ENCODE measurements at places on chromosomes 2 and 18.

- no peak for DNase-seq
These were observed 778.5 kb downstream of the BCL11A start for GRCh38 chr2:59774821-59775433.

DNA sequence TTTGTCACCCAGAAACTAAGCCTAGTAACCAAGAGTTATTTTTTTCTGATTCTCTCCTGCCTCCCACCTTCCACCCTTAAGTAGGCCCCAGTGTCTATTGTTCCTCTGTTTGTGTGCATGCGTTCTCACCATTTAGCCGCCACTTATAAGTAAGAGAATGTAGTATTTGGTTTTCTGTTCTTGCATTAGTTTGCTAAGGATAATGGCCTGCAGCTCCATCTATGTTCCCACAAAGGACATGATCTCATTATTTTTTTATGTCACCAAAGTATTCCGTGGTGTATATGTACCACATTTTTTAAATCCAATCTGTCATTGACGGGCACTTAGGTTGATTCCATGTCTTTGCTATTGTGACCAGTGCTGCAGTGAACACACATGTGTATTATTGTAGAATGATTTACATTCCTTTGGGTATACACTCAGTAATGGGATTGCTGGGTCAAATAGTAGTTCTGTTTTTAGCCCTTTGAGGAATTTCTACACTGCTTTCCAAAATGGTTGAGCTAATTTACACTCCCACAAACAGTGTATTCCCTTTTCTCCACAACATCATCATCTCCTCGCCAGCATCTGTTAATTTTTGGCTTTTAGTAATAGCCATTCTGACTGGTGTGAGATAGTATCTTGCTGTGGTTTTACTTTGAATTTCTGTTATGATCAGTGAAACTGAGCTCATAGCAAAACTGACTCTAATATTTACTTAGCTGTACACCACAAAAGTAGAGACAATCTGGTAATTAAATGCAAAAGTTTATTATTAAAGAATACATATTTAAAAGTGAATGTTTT is 660.1 kb upstream of the SLC8A1 start:
- no peak for DNase-seq

DNA sequence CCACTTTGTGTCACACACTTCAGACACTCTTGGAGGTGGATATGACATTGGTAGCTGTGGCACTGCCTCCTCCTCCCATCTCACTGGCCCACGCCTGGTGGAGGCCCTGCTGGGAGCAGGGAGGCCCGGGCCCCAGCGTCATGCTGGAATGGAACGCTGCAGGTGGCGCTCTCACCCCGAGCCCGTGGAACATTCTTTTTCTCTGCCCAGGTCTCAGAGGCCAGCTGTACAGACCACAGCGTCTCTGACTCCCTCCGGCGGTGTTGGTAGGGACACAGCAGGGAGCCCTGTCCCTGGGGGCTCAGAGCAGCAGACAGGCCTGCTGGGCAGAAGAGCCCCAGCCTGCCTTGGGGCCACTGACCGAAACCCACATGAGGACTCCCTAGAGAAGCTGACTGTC is 218.1 kb downstream of the TWIST2 start:
- DNase-seq: no peak

GRCh38 chr18:71036783-71037182 is 747.9 kb downstream of the SOCS6 start:
- no peak for DNase-seq

DNA sequence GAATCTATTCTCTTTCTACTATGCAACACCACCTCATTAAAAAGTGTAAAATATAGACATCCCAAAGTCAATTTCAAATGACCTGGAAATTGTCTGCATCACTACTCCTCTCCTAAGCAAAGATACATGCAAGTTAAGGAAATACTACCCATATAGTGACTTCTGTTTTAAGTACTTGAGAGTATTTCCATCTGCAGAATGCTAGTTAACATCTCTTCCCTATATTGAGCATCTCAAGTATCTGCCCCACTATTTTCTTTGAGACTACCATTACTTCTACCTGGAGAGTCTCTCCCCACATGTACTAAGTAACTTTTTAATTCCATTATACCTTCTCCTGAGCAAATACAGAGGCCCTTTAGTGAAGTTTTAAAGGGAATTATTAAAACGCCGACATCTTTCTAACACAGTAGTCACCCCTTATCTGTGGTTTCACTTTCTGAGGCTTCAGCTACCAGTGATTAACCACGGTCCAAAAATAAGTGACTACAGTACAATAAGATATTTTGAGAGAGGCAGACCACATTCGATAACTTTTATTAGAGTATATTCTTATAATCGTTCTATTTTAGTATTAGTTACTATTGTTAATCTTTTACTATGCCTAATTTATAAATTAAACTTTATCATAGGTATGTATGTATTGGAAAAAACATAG is 21.8 kb downstream of the CWC22 start:
- DNase-seq: no peak

DNA sequence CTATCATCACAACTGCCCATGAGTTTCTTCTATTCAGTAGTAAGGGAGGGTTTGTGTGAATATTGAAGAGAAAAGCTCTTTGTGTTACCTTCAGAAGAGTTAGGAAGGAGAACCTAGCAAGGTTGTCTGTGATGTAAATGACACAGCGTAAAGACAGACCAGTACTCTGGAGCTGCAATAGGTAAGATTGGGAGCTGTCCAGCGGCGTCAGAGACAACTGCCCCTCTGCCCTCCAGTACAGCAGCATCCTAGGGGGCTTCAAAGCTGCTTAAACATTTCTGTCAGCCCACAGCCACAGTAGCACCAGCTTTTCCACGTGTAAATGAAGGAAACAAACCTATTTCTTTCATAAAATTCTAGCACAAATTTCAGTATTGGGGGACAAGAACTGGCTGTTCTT is 34.5 kb downstream of the NYAP2 start:
- no peak for DNase-seq

DNA sequence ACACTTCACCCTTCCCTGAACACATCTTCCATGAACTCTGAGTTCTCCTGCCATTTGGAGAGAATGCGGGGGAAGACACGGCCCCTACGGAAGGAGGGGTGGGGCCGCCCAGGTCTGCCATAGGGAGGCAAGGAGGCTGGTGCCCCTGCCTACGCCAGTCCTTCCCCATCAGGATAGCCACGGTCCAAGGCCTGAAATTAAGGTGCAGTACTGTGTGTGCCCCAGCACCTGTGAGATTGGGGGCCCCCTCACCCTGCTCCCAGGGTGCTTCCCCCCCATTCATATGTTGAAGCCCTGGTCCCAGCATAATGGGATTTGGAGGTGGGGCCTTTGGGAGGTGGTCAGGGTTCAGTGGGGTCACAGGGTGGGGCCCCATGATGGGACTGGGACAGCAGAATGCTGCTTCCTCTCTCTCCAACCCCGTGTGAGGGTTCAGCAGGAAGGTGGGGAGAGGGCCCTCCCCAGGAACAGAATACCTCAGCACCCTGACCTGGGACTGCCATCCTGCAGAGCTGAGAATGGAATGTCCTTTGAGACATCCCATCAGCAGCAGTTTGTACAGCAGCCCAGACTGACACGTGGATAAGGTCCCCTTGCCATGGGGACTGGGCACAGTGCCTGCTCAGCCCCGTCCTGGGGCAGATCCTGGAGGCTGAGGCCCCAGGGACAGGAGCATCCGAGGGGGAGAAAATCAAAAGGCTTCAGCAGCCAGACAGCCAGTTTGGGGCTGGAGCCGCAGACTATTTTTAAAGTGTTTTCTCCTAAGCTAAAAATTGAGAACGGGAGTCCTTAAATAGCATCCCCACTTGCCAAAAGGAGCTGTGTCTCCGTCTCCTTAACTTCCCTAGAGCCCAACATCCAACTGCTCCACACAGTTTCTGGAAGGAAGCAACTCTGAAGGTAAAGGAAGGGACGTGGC is 105.1 kb downstream of the NDUFA10 start:
- no peak for DNase-seq

GRCh38 chr2:9751831-9752230 is 91.4 kb upstream of the TAF1B start:
- no peak for DNase-seq

- DNase-seq: no peak
These were observed 11.8 kb upstream of the KCMF1 start for GRCh38 chr2:84959095-84959565.

- DNase-seq: no peak
These were observed 17.1 kb upstream of the TMEM237 start for GRCh38 chr2:201660293-201660895.

DNA sequence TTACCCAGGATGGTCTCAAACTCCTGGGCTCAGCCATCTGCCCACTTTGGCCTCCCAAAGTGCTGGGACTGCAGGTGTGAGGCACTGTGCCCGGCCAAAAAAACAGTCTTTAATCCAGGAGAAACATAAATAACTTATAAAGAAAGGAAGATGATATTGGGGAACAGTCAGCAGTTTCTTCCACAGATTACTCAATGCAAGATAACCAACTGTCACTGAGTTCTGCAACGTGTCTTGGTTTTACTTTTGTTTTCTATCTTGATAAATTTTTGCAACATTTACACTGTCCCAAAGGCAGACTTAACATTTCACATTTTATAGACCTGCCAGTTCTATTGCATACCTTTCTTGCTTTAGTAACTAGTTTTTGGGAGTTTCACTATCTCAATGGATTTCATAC is 71.1 kb downstream of the ANKRD44 start:
- no peak for DNase-seq

DNA sequence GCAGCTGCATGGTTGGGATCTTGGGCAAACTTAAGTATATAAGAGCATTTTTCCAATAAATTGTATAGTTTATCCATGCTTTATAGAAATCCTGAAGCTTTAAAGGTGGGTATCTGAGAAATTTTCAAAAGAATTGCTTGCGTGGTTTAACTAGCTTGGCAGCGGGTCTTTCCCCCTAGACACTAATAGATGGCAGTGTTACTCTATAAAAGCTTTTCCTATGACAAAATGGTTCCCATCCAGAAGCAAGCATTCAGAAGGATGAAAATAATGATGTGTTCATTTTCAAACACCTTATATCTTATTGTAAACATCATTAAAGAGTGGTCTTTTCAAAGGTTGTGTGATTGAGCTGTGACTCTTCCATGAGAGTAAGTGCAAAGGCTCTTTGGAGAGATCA is 45.9 kb downstream of the KDM3A start:
- no peak for DNase-seq

DNA sequence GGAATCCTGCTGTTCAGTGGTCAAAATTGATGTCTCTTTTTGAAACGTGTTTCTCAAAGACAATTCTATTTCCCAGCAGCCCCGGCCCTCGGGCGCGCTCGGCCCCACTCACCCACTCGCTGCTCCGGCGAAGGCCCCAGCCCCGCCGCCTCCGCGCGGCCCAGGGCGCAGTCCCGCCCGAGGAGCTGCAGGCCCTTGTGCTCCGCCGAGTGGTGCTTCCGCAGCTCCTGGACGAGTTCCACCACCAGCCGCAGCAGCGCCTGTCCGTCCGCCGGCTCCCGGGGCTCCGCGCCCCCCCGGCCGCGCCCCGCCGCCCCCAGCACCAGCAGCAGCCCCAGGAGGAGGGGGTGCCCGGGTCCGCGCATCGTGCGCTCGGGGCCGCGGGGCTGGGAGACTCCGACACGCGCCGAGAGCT is 413 bp downstream of the ALKAL2 start:
- no peak for DNase-seq

DNA sequence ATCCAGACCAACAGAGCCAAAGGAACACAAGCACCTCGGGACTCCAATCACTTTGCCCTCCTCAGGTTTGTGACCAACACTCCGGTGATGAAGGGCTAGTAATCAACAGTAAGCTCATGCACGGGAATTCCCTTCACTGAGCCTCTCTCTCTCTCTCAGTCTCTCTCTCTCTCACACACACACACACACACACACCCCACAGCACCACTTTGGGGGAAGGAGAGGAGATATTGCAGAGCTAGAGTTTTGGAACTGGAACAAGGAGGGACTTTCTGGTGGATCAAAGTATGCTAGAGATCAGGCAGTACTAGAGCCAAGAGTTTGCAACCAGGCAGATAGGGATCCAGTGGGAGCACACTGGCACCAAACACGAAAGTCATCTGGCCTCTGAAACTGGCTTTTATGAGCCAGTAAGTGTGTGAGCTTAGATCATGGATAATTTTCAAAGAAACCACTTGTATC is 98.7 kb downstream of the ANKRD44 start:
- peak; percentile 38 for DNase-seq

DNA sequence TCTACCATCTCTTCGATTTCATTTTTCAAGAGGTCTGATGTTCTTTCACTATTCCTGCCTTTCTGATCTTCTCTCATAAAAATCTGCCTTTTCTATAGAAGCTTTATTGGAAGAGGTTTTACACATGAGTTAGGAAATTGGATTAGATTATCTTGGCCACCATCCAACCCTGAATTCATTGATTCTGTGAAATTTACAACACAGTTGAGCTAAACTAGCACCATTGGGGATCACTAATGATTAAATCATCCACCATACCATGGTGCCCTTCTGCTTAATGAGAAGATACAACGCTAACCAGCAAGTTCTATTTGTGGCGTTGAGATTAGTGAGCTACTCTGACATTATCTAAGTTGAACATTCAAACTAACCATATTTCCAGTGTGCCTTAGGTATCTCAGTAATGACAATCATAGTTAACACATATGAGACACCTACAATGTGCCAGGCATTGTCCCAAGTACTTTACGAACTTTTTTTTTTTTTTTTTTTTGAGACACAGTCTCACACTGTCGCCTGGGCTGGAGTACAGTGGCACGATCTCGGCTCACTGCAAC is 17.3 kb upstream of the LBH start:
- DNase-seq: no peak

GRCh38 chr2:202378001-202378400 is 1.9 kb downstream of the BMPR2 start:
- no peak for DNase-seq

DNA sequence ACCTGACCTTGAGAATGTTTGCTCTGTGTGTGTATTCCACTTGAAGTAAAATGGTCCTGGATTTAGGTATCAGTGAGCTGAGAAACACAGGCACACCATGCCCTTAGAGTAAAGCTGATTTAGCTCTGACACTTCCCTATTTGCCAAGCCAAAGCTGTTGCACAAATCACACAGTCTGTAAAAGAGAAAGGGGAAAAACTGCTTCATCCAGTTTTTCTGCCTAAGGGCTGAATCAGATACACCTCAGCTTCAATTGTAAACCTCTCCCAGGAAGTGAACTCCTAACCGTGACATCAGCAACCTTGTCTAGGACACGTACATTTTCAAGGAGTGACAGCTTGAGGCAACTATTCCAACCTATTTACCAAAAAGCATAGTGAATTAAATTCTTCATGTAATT is 150.4 kb downstream of the NR4A2 start:
- no peak for DNase-seq

- DNase-seq: no peak
These were observed 198.1 kb downstream of the PDE1A start for GRCh38 chr2:182228741-182229140.

DNA sequence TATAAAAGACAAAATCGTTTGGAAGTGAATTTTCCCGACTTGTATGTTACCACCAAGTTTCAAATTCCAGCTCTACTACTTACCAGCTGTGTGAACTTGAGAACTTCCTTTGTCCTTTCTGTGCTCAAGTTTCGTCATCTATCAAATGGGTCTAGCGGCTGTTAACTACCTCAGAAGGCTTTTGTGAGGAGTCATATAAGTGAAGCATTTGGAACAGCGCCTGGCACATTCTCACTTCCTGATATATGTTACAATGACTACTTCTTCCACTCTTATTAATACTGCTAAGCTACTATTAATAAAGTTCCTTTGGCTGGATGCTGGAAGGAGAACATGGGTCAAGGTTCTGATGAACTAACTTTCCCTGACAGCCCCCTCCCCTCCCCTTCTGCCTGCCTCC is 104.5 kb downstream of the MEIS1 start:
- DNase-seq: no peak

Data from CD4-positive, alpha-beta T cell treated with Interleukin-6 at 100 ng/mL for 8 hours (primary cell).